ENCODE measurements at places on chromosomes 11 and 22.

GRCh38 chr22:39234472-39234787 lies 10.4 kb downstream of the PDGFB start:
- no peak for DNase-seq

GRCh38 chr11:72234920-72235319 lies 9.1 kb downstream of the PHOX2A start:
- no peak for DNase-seq

DNA sequence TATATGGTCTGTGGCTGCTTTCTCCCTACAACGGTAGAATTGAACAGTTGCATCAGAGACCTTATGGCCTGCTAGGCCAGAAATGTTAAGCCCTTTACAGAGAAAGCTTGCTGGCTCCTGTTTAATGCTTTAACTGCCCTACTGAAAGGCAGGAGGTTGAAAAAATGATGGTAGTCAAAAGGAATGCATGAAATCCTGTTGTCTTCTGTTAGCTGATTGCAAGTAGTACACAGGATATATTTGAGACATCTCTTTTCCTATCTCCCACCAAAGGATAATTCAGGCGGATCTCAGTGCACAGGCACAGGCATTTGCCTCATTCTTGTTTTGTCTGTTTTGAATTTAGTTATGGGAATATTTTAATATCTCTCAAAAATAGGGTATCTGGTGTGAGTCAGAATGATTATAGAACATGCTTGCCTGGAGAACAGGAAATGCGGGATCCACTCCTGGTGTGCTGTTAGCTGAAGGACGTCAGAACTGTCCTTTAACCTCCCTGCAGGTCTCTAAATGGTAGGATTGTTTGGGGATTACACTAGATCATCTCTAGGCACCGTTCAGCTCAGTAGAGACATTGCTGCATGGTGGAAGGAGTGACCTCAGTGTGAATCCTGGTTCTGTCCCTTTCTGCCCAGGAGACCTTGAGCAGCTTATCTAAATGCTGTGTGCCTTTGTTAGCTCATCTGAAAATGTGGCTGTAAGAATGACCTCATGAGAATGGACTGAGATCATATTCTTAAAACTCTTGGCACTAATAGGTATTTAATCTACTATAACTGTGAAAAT lies 49.5 kb downstream of the PACS1 start:
- DNase-seq, result no peak

GRCh38 chr22:44026630-44027511 lies 2.8 kb downstream of the PARVB start:
- peak; percentile 50 for DNase-seq

DNA sequence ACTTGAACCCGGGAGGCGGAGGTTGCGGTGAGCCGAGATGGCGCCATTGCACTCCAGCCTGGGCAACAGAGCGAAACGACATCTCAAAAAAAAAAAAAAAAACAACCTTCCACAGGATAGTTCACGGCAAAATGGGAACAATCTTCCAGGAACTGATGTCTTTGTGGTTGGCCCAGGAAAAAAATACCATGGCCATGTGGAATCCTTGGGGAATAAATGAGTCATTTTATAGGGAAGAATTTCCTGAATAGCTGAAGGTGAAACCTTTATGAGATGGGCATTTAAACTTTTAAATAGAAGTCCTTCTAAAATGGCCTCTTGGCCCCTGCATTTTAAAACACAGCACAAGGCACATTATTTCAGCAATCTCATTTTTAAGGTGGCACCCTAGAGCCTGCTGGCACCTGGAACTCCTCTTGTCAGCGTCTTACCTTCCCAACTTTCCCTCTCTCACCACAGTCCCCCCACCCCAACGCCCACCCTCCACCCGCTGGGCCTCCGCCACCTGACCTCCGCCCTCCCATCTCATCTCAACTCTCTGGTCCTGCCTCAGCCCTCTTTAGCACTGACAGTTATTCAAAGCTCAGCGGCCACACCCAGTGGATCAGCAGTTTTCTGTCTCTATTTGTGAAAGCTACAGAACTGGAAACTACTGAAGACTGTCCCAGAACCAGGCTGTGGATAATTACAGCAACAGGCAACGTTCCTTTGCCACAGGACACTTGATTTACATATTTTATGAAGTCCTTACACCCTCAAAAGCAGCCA lies 43.1 kb downstream of the SCGB1A1 start:
- no peak for DNase-seq

DNA sequence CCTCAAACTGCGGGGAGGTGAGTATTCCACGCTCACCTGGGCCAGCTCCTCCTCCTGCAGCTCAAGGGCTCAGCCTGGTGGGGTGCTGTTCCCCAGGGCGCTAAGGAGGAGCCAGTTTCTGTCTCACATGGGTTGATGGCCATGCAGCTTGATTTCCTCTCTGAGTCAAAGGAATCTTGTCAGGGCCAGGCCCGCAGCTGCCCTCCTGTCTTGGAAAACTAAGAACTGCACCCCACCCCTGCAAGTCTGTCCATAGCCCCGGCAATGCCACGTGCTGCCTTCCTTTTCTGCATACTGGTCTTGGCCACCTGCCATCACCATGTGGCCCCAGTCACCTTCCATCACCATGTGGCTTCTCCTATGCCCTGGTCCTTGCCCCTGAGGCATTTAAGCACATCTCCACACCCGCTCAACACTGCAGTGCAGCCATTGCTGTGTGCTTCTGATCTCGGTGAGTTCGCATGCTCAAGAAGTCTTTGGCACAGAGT lies 35.2 kb upstream of the CLDN5 start:
- no peak for DNase-seq

GRCh38 chr22:45640941-45641621 lies 30.6 kb upstream of the ATXN10 start:
- no peak for DNase-seq

GRCh38 chr11:70326365-70326811 lies 55.9 kb downstream of the PPFIA1 start:
- DNase-seq, result no peak

DNA sequence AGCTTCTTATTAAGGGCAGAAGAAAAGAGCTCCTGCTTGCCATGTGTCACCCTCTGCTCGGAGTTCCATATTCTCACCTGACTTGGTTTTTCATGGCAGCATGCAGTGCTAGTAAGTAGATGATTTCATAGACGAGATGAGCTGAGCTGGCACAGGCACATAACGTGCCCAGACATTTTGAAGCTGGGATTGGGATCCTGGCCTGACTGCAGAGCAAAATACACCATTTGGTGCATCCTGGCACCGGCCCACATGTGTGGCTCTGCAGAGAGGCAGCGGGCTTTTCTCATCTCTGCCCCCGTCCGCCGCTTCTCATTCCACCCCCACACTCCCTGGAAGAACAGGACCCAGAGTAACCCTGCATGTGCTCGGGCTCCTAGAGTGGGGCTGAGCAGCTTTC lies 24.8 kb downstream of the FAM118A start:
- DNase-seq, result no peak

DNA sequence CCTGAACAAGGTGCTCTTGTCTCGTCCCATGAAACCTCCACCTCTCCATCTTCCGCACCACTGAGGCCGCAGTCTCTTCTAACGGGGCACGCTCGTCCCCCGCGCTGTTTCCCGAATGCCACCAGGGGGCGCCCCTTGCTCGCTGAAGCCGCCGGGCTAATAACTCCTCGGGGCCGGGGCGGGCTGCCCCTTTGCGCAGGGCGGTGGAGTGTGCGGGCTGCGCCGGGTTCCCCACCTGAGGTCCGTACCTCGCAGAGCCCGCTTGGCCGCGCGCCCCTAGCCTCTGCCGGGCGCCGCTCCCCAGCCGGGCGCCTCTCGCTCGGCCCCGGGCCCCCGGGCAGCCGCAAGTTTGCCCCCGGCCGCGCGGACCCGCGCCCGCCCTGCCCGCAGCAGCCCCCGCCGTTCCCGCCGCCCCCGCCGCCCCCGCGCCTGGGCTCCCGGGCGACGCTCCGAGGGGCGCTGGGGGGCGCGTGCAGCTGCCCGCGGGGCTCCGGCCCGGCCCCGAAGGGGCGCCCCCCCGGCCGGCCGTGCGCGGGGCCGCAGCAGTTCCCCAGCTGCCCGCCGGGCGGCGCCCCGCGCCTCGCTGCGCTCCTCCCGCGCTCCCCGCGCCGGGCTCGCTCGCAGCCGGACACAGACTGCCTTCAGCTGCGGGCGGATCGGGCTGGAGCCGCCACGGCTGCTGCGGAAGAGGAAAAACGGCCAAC lies at the start of gene GRIK4:
Gene GRIK4 (plus strand): TSS at position 633 of the 704 bp plus-strand sequence. CDS start 148,571 bp downstream, outside the sequence.
- peak; percentile 70 for DNase-seq

DNA sequence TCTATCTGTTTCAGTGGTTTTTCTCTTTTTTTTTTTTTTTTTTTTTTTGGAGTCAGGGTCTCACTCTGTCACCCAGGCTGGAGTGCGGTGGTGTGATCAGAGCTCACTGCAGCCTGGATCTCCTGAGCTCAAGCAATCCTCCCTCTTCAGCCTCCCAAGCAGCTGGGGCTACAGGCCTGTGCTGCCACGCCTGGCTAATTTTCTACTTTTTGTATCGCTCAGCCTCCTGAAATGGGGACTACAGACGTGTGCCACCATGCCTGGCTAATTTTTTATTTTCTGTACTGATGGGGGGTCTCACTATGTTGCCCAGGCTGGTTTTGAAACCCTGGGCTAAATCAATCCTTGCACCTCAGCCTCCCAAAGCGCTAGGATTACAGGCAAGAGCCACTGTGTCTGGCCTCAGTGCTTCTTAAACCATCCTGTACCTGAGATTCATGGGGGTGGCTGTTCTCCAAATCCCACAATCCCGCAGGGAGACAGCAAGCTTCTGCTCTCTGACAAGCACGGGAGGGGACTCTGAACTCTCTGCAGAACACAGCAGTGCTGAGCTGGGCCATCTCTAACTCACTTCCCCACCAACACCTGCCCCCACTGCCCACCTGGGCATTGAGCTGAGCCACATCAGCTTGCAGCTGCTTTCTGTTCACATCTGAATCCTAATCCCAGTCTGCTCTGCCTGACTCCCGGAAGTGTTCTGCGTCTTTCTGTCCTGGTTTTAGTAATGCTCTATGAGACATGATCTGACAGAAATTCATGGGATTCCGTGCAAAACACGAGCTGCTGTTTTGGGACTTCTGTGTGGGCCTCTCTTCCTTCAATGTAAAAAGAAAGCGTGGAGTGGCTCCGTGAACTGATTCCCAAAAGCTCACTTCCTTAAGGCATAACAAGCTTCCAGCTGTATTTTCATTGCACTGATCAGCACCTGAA lies 400.0 kb downstream of the LARGE1 start:
- no peak for DNase-seq

DNA sequence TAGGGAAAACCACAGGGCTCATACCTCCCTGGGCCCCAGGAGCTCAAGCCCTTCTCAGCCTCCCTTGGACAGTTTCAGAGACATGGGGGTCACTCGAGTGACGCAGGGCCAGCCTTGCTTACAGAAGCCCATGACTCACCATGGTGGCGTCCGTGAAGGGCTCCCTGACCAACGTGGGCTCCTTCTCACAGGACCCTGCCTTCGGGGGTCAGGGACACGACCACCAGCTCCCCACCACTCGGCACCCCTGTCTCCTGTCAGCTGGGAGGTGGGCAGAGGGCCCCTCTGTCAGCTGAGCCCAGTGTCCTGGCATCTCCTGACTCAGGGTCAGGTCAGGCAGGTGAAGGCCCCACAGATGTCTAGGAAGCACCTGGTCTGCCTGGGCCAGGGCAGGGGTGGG lies 126.3 kb upstream of the ANO1 start:
- no peak for DNase-seq

- DNase-seq, result no peak
Measured at GRCh38 chr11:119797736-119798135, 68.7 kb upstream of the NECTIN1 start.

- DNase-seq, result no peak
Measured at GRCh38 chr22:39592081-39593065, 21.8 kb downstream of the CACNA1I start.

- DNase-seq, result no peak
Measured at GRCh38 chr11:72209101-72209500, 7.5 kb upstream of the FOLR2 start.

GRCh38 chr22:25111579-25112517 lies 87.8 kb upstream of the CRYBB3 start:
- DNase-seq, result no peak

DNA sequence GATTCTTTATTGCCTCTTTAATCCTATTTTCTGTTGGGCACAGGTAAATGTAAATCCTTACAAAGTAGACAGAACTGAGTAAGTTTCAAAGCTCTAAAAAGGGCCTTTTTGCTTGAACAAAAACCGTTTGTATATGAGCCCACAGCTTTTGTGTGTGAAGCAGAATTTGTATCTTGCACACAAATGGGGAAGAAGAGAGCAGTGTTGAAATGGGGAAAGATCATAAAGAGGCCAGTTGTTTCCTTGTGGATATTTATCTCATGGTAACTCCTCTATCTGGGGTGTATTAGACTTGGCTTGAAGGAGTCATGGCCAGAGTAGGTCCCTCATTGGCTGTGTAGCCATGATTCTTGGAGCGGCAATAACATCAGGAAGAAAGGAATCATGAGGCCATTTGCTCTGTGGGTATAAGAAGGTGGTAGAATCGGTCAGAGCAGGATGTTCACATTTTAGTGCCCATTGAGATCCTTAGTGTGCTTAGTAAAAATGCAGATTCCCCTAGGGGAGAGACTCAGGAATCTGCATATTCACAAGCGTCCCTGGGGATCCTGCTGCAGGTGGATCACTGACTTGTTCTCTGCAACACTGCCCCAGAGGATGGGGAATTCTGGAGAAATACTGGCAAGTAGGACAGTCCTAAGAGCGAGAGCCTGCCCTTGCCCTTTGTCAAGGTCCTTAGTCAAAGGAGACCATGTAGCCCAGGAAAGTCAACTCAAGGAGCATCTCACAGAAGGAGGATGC lies 126.5 kb downstream of the LDLRAD3 start:
- DNase-seq, result no peak

GRCh38 chr22:35102663-35103062 lies 36.7 kb downstream of the ISX start:
- no peak for DNase-seq

- no peak for DNase-seq
Measured at GRCh38 chr22:46754110-46754799, 8.2 kb upstream of the TBC1D22A start.

DNA sequence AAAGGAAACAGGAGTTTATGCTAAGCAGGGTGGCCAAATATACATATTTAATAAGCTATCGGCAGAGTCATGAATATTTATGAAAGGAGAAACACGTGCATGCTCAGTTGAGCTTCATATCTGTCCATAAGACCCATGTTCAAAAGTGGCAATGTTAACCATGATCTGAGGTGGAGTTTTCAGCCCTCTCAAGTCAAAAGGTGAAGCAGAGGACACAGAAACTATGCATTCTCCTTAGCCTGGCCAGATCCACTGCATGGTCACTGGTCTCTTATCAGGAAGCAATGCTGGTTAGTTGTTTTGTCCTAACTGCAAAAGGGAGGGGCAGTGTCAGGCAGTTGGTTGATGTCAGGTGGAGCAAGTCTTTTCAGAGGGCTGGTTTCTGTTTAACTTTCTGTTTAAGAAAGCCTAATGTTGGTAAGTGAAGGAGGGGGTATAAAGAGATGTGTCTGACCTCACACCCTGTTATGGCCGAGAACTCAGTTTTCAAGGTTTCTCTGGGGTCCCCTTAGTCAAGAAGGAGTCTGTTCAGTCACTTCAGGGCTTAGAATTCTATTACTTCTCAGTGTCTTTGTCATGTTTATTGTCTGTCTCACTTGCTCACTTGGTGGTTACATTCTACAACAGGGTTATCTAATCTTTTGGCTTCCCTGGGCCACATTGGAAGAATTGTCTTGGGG lies 5.5 kb upstream of the SELENOH start:
- no peak for DNase-seq

GRCh38 chr11:130241713-130242112 lies 73.0 kb downstream of the ZBTB44 start:
- no peak for DNase-seq
